ENCODE measurements at places on chromosomes 12 and 14. TPM values are rescaled to one million over a fixed set of nuclear protein-coding genes. Genes with fewer than 3 reads are reported as not detected.

MMP19 gene
- 6.7 TPM for total RNA-seq

ZNF891 gene
- total RNA-seq, result 0.79 TPM

KLHDC1 gene
- total RNA-seq, result 3.8 TPM

SPTLC2 gene
- total RNA-seq, result 35.1 TPM

SYT1 gene
- total RNA-seq, result 1.1 TPM

GPR65 gene
- 0.12 TPM for total RNA-seq

DCN gene
- total RNA-seq, result 129 TPM

CHURC1 gene
- 46.8 TPM for total RNA-seq

DPPA3 gene
- not detected for total RNA-seq

GSC gene
- not detected for total RNA-seq

FGD4 gene
- total RNA-seq, result 61.6 TPM

GPRC5A gene
- total RNA-seq, result 8.7 TPM

KRT74 gene
- not detected for total RNA-seq

MYL2 gene
- total RNA-seq, result not detected

RNASE7 gene
- not detected for total RNA-seq

CD4 gene
- 3.1 TPM for total RNA-seq

GALNT6 gene
- total RNA-seq, result 5.0 TPM

CEBPE gene
- total RNA-seq, result not detected

SDSL gene
- 17.0 TPM for total RNA-seq

ACSM4 gene
- total RNA-seq, result not detected

CLEC4A gene
- total RNA-seq, result 0.31 TPM

HOXC12 gene
- not detected for total RNA-seq

APOF gene
- not detected for total RNA-seq

MSI1 gene
- not detected for total RNA-seq

SPIC gene
- total RNA-seq, result not detected

CPNE6 gene
- not detected for total RNA-seq

RND1 gene
- 0.62 TPM for total RNA-seq

STON2 gene
- 0.66 TPM for total RNA-seq

WSCD2 gene
- total RNA-seq, result under 0.01 TPM

DNAJC22 gene
- 4.9 TPM for total RNA-seq

SLCO1B1 gene
- total RNA-seq, result not detected

PPFIA2 gene
- total RNA-seq, result 2.6 TPM

SMAGP gene
- total RNA-seq, result 14.0 TPM

OR6C2 gene
- total RNA-seq, result not detected

MYF5 gene
- total RNA-seq, result not detected

KRT1 gene
- total RNA-seq, result not detected

GPRC5D gene
- 0.25 TPM for total RNA-seq

MIPOL1 gene
- 10.0 TPM for total RNA-seq

RTL1 gene
- total RNA-seq, result not detected

ESR2 gene
- total RNA-seq, result not detected

SOAT2 gene
- total RNA-seq, result 0.26 TPM

SLC8A3 gene
- not detected for total RNA-seq

FBLN5 gene
- total RNA-seq, result 31.1 TPM

KRT83 gene
- total RNA-seq, result not detected

RPL36AL gene
- 425 TPM for total RNA-seq

LRTM2 gene
- total RNA-seq, result not detected

NKX2-8 gene
- total RNA-seq, result not detected

RGS6 gene
- not detected for total RNA-seq

LMO3 gene
- 0.99 TPM for total RNA-seq

LRP1 gene
- total RNA-seq, result 490 TPM

SLC39A2 gene
- not detected for total RNA-seq

KRT79 gene
- not detected for total RNA-seq
